Effector memory CD8-positive, alpha-beta T cell (primary cell): ENCODE measurements at places on chromosomes 1 and 21.

DNA sequence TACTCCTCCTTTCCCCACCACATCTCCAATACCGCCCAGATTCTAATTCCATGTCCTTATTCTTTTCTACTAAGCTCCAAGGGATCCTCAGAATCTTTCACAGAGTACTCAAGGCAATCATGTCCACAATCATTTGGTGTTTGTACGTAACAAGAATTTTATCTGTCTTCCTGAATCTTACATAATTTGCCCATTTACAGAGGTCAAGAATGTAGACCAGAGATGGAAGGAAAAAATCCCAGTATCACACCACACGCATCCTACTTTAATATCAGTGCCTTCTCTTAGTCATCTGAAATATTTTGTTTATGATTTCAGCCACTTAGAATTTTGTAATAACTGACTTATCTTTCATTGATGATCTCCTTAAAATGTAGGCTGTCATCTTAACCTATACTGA, 366.0 kb upstream of the LRRC7 start:
- DNase-seq, result no peak

DNA sequence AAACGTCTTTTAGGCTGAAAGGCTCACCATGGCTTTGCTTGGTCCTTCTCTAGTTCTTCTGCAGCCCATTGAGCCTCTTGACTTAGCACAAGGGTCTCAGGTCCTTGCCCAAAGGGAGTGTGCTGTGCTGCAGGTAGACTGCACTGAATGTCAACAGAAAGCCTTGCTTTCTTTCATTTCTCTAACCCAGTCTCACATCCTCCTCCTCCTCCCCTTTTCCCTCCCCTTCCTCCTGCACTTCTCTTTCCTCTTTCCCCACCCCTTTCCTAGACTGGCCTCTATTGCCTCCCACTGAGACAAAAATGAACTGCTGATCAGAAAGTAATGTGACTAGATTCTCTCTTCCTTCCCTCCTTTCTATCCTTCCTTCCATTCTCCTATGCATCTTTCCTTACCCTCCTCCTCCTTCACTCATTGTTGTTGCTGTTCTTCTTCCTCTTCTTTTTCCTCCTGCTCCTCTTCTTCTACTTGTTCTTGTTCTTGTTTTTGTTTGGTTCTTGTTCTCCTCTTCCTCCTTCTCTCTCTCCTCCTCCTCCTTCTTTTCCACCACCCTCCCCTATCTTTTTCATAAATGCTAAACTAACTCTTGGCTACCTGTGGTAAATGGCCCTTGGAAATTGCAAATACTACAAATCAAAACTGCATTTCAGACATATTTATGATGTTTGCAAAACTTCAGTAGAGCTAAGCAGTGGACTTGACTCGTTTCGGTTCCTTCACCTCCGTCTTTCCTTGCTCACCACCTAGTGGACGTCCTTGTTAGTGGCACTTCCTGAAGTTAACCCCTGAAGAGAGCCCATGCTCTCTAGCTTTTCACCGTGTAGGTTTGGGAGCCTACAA, at the start of gene SELL:
SELL (minus strand) TSS at position 152 of the 840 bp plus-strand sequence; CDS start at position 30, 122 bp downstream.
- DNase-seq, result peak; percentile 74

GRCh38 chr1:202304375-202304774, 37.4 kb downstream of the UBE2T start:
- no peak for DNase-seq

DNA sequence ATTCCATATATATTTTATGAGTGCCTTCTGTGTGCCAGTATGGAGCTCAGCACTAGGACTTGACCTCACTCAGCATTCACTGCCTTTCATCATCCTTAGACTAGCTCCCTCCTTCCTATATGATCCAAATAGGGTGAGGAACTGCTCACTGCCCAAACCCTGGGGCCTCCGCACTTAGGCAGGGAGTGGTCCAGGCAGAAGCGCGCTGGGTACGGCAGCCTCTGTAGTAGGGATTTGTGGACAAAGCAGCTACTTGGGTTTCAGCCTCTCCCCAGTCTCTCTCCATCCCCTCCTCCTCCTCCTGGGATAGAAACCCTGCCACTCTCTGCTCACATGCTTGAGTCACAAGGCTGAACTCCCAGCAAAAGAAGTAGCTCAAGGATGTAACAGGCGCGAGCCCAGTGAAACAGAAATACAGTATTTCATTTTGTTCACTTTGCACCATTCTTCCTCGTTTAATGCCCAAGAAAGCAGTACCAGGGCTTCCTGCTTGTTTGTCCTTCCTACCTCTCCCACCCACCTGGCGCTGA, 32.9 kb downstream of the PLEKHA6 start:
- no peak for DNase-seq

- DNase-seq, result no peak
These were observed 11.5 kb upstream of the PSRC1 start for GRCh38 chr1:109294481-109294880.

DNA sequence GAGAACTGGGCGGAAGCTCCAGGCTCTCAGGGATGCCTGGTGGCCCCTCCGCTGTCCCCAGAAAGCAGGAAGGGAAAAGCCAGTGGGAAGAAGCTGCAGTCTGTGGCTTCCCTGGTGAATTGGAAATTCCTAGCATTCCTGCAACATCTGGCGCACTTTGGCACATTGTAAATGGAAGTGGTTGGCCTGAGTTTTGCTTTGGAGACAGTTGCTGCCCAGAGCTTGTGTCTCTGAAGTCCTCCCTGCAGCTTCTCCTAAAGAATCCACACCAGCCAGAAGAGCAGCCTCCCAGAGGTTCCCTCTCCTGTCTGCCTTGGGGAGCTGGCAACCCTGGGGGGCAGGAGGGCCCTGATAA, 48.2 kb downstream of the ARHGEF10L start:
- DNase-seq, result no peak

- DNase-seq, result no peak
These were observed 134.4 kb downstream of the LRRC7 start for GRCh38 chr1:69702085-69702484.

GRCh38 chr21:36571556-36571955, 91.6 kb upstream of the CLDN14 start:
- DNase-seq, result no peak

GRCh38 chr1:165675794-165676193, 22.6 kb downstream of the ALDH9A1 start:
- no peak for DNase-seq

GRCh38 chr1:152442301-152442700, 28.2 kb upstream of the CRNN start:
- no peak for DNase-seq

- no peak for DNase-seq
These were observed 7.4 kb downstream of the GJA4 start for GRCh38 chr1:34800214-34800613.

DNA sequence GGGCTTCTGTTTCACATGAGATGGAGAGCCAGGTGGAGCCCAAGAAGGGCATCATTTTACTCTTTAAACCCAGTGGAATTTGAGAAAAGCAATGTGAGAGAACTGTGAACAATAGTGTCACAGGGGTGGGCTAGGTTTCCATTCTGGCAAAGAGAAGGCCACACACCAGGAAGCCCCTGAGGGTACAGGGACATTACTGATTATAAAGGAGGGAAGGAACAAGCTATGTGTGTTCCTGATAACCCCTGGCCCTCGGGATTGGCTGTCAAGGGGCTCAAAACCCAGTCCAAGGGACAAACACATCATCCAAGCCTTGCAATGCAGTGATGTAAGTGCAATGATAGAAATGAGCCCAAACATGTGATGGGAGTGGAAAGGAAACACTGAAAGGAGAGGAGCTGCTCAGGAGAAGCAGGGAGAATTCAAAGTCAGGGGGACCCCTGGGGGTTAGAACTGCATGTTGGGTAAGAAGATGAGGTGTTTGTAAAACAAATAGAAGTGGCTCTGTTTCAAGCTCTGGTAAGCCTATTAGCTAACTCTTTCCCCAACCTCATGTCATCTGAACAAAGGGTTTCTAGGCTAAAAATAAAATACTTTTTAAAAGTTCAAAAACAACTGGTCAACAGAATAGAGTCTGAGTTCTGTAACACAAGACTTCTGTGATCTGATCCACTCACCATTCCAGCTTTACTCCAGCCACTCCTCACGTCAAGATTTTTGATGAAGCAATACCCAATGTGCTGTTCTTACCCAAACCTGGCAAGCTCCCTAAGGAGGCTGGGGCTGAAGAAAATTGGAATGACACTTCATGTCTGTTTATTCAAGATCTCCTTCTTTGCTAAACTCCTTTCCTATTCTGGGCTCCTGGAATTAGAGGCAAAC, 51.1 kb upstream of the IL12RB2 start:
- DNase-seq, result no peak

- DNase-seq, result no peak
These were observed 343.9 kb upstream of the DPYD start for GRCh38 chr1:98264727-98265126.

DNA sequence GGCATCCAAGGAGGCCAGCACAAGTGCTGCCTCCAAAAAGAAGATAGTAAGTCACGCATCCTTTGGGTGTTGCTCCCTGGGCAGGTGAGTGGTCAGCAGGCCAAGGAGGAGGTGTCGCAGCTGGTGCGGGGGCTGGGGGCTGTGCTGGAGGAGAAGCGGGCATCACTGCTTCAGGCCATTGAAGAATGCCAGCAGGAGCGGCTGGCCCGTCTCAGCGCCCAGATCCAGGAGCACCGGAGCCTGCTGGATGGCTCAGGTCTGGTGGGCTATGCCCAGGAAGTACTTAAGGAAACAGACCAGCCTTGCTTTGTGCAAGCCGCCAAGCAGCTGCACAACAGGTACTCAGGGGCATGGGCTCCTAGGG, 4.3 kb downstream of the TRIM46 start:
- no peak for DNase-seq

- DNase-seq, result peak; percentile 3
These were observed 29.3 kb upstream of the USP1 start for GRCh38 chr1:62407398-62408009.

GRCh38 chr1:235925016-235925415, 58.3 kb upstream of the LYST start:
- DNase-seq, result no peak

GRCh38 chr21:35026617-35027562, 22.2 kb downstream of the RUNX1 start:
- peak; percentile 83 for DNase-seq

DNA sequence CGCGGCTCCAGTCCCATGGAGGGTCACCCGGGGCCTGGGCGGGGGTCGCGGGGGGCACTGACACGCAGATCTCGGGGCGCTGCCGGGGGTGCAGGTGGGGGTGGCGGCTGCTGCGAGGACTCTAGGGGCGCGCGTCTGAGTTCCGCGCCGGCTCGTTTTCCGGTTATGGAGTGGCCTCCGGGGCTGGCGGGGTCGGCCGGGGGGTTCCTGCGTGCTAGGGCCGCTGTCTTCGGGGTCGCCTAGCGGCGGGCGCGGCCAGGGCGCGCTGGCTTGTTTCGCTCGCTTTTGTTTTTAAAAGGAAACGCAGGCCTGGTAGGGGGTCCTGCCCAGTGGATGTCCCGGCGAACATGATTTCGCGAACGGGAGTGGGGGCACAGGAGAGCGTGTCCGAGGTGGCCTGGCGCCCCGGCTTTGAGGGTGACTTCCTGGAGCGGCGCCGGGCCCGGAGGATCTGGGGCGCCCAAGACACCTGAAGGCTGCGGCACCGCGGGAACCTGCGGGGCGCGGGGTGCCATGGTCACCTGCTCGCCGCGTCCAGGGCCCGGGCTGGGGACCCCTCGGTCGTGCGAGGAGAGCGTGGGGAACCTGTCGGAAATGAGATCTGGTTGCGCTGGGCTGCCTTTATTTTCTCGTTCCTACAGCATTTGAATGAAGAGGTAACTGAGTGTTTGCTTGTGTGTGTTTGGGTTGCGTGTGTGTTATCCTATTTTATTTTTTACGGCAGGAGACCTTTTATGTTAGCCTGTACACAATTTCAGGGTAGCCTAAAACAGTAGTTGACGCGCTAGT, 618 bp downstream of the ETS2 start:
- peak; percentile 33 for DNase-seq

DNA sequence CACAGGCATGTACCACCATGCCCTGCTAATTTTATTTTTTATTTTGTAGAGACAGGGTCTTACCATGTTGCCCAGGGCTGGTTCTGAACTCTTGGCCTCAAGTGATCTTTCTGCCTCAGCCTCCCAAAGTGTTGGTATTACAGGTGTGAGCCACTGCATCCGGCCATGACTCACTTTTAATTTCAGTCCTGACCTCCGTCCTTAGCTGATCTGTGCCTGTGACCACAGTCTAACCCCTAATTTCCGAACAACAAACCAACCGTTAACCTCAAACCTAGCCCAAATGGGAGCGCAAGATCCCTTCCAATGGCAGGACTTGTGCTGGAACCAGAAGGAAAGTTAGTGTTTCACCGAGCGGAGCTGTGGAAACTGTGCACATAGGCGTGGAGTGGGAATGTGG, 29.3 kb upstream of the MAN1C1 start:
- DNase-seq, result no peak

- DNase-seq, result no peak
These were observed 248.0 kb downstream of the PLPP3 start for GRCh38 chr1:56331207-56331891.

GRCh38 chr1:199157494-199157893, 518.7 kb downstream of the PTPRC start:
- DNase-seq, result no peak

DNA sequence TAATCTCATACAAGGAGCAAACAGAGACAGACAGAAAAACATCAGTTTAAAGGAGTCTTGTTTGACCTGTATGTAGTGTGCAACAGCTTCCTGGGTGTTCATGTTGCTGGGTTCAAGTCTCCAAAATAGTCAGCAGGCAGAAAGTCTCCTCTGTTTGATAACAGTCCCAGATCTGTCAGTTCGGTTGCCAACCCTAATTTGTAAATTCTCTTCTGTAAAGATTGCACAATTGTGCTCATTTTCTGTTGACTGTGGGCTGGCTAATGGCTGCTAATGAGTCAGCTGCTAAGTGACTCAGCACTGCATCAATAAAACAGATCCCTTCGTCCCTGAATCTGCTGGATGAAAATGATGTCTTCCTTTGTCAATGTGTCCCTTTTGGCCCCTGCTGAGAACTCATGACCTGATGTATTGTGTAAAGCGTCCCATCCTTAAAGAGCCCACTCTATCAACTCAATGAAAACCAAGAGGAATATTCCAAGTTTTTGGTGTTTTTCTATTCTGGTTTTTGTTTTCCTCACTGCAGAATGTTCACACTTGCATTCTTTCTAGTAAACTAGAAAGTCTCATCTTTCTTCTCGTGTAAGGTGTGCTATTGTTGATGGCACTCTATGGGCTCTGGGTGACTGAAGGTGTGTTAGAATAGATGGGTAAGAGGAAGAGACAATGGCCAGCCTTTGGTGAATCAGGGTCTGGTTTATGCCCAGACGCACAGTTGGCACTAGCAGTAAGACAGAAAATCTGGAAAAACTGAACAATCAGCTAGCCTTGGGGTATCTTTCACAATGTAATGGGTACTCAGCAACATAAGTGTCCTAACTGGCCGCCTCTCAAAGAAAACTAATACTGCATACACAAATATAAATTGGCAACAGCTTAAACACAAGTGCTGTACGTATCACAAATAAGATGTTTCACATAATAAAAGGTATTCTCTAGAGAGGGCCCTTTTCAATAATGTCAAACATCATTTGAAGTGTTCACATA, 75.1 kb upstream of the SIPA1L2 start:
- no peak for DNase-seq

GRCh38 chr1:22689505-22689904, 21.1 kb upstream of the EPHB2 start:
- DNase-seq, result no peak

GRCh38 chr1:58391056-58391455, 155.5 kb downstream of the OMA1 start:
- no peak for DNase-seq
